ENCODE measurements at places on chromosomes 6 and 20. TPM values are rescaled to one million over a fixed set of nuclear protein-coding genes. Genes with fewer than 3 reads are reported as not detected.

The SOX4 gene
- total RNA-seq = 11.4 TPM

The SEL1L2 gene
- not detected for total RNA-seq

GRCh38 chr20:19241440-19241839, 29.0 kb downstream of the SLC24A3 start:
- H3K27me3 ChIP-seq = no peaks in the 10 kb centered on the region
- no peak overlapping the region for H3K27ac ChIP-seq
- no peaks in the 10 kb centered on the region for H3K4me1 ChIP-seq

DNA sequence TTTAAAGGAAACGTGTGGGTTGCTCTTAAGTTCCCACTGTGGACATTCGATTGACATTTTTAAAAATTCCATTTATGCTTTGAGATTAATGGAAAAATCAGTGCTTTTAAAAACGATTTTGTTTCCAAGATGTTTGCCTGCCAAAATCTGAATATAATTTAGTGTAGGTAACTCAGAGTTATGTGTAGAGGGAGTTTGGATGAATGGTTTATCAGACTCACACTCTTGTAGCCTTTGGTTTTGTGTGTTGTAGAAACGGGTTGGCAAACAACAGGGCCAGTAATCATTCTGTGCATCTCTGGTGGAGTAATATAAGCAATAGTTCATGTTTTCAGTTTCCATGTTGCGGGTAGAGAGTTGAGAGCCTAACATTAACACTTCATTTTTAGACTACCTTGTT, 140.6 kb downstream of the RPS12 start:
- DNase-seq = no peak
- peaks cover 8% of the 10 kb centered on the region for H3K27me3 ChIP-seq
- H3K36me3 ChIP-seq = no peaks in the 10 kb centered on the region
- H3K27ac ChIP-seq = no peak overlapping the region

DNA sequence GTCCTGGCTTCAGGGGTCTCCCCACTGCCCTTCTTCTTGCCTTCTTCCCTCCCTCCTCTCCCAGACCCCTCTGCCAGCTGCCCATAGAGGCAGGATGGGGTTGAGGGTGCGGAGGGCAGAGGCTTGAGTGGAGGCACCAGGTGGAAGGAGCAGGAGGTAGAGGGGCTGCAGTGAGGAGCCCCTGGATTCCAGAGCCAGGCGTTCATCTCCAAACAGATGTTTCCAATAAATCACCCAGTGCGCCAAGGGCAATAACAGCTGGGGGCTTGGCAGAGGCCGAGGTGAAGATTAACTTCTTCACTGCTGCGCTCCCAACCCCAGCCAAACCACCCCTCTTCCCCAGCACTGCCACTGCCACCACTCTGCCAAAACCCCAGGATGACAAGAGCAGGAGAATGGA, 10.7 kb downstream of the MDFI start:
- H3K36me3 ChIP-seq = no peaks in the 10 kb centered on the region
- DNase-seq = no peak
- no peak overlapping the region for H3K4me3 ChIP-seq
- no peaks in the 10 kb centered on the region for H3K27me3 ChIP-seq

- peak; percentile 43 for DNase-seq
- no peaks in the 10 kb centered on the region for H3K4me1 ChIP-seq
- peaks cover 12% of the 10 kb centered on the region for H3K36me3 ChIP-seq
- no peak overlapping the region for H3K27ac ChIP-seq
- no peak overlapping the region for H3K4me3 ChIP-seq
Measured at GRCh38 chr20:41185013-41185757, 47.8 kb downstream of the PLCG1 start.

GRCh38 chr6:154308986-154309385, 47.6 kb downstream of the IPCEF1 start:
- H3K27ac ChIP-seq = no peak overlapping the region
- DNase-seq = no peak
- H3K27me3 ChIP-seq = no peaks in the 10 kb centered on the region
- H3K4me3 ChIP-seq = no peak overlapping the region

The CST1 gene
- total RNA-seq = not detected

The RNF182 gene
- total RNA-seq = 2.2 TPM

- H3K27ac ChIP-seq = no peak overlapping the region
- H3K36me3 ChIP-seq = no peaks in the 10 kb centered on the region
- H3K27me3 ChIP-seq = no peaks in the 10 kb centered on the region
- no peak overlapping the region for H3K4me3 ChIP-seq
Measured at GRCh38 chr20:17872434-17872833, 96.2 kb downstream of the SNX5 start.

The SLC12A5 gene
- total RNA-seq = 1.9 TPM

The DCDC2 gene
- total RNA-seq = 20.6 TPM

Data from pancreas (tissue), 10 donors.